Sciatic nerve (tissue), 2 donors: ENCODE measurements at places on chromosomes 11 and 22. TPM values are rescaled to one million over a fixed set of nuclear protein-coding genes. Genes with fewer than 3 reads are reported as not detected.
A peak's percentile ranks its signal among the peaks of the same experiment; 100 is the strongest.

CST6 gene
- total RNA-seq: 0.80 TPM

DNA sequence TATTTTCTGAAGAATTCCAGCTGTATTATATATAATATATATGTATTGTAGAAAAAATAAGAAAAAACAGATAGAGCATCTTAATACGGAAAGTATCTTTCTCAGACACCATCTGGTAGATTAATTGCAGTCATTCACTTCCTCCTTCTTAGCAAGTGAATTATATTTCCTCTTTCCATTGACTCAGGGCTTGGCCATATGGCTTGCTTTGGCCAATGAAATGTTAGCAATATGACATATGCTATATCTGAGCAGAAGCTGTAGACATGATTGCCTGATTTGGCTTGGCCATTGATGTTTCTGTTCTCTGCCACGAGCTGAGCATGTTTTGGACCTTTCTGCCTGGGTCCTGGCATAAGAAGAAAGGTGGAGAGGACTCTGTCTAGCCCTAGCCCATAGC, 34.4 kb upstream of the ZBED5 start:
- no peak for DNase-seq

DNA sequence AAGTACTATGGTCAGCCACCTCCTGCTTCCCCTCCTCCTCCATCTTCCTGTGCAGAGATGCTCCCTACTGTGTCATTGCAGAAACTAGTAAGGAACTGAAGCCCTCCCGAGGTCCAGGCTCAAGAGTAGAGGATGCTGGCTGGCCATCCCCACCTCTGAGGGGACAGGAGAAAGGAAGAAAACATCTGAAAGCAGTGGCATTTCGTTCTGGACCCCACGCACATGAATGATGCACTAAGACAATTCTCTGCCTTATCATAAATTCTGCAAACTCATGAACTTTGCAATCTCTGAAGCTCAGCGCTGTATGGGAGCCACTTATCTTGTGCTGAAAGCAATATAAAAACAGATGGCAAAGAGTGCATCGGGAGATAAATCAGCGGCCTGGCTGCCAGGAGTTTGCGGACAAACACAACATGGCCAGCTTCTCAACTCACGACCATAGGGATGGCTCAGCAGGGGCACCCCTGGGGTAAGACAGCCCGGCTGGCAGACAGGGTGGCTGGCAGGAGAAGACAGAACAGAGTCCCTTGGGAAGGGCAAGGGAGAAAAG, 306.4 kb downstream of the NXPE2 start:
- DNase-seq: no peak

HTR3B gene
- not detected for total RNA-seq

- DNase-seq: no peak
Measured at GRCh38 chr11:123841174-123841573, 35.0 kb upstream of the OR6M1 start.

GRCh38 chr11:9138133-9138453, 46.7 kb upstream of the SCUBE2 start:
- no peak for DNase-seq

SYNGR1 gene
- total RNA-seq: 52.9 TPM

GRCh38 chr11:69721106-69721505, 17.3 kb upstream of the FGF19 start:
- DNase-seq: no peak

APOA4 gene
- total RNA-seq: not detected

TMEM126B gene
- 40.5 TPM for total RNA-seq

DNA sequence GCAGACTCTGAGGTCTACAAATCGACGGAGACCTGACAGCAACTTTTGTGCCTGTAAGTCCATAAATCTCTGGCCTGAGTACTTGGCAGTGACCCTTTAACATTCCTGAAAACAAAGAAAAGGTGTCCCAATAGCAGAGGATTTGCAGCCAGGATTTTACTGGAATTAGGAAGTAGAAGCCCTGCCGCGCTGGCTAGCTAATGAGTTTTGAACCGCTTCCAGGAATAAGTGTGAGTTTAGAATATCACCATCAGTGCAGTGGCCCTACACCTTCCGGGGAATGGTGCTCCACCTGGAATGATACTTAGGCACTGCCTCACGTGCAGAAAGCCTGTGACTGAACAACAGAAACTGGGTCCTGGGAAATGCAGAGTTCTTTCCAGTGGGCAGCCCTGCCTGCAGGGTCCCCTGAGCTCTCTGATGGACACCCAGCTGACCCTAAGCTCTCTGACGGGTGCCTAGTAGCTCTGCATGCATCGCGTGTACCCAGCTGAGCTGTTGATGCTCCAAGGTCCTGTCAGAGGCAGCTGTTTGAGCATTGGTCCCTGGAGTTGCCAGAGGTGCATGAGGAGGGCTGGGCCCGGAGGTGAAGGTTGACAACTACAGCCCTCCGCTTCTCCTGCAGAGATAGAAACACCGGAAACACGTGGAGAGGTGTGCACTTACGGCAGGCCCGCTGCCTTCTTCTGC, 380.9 kb downstream of the TBC1D22A start:
- no peak for DNase-seq

DNA sequence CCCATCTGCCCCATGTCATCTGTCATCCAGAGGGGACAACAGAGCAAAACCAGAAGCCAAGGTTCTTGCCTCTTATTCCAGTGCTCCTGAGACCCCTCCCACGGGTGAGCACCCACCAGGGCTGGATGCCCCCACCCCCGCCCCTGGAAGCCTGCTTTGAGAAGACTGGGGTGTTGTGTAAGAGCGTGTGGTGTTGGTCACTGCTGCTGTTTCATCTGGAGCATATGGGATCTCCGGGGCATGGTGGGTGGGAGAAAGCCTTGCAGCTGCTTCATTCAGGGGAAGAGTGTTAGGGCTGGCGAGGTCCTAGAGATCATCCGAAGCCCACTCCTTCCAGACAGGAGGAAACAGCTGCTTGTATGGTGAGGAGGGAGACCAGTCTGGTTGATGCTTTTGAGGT, 54.1 kb downstream of the CHRDL2 start:
- DNase-seq: peak; percentile 15

C11orf24 gene
- 53.2 TPM for total RNA-seq

GRCh38 chr11:69703768-69704507, at the start of gene FGF19:
Gene FGF19 (minus strand): TSS chr11:69704022. CDS start chr11:69703876, 146 bp downstream.
- no peak for DNase-seq

DNA sequence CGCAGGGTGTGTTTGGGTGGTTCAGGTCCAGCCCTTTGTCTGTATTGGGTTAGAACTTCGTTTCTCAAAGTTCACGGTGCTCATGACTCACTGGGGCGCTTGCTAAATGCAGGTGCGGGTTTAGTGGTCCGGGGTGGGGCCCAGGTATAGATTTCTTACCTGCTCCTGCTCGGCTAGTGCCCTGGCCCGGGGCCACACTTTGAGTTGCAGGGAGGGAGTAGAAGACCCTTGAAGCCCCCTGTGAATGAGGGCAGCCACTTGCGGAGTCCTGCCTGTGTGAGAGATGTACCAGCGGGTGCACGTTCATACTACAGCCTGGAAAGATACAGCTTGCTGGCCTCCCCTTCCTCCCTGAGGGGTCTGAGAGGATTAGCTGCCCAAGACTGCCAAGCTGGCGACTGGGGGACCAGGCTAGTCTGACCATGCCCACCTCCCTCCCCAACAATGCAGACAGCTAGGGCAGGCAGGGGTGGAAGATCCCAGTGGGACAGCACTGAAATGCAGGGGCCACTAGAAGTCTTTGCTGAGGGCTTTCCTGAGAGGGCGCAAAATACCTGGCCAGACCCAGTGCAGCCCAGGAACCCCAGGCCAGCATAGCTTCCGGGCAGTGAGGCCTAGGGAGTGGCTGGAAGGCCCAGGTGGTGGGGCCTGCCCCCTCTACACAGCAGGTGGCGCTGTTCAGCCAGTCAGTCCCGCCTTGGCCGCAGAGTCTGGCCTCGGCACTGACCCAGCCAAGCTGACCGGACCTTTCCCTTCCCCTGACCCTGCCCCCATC, 5.1 kb upstream of the MYRF start:
- peak; percentile 89 for DNase-seq

DNA sequence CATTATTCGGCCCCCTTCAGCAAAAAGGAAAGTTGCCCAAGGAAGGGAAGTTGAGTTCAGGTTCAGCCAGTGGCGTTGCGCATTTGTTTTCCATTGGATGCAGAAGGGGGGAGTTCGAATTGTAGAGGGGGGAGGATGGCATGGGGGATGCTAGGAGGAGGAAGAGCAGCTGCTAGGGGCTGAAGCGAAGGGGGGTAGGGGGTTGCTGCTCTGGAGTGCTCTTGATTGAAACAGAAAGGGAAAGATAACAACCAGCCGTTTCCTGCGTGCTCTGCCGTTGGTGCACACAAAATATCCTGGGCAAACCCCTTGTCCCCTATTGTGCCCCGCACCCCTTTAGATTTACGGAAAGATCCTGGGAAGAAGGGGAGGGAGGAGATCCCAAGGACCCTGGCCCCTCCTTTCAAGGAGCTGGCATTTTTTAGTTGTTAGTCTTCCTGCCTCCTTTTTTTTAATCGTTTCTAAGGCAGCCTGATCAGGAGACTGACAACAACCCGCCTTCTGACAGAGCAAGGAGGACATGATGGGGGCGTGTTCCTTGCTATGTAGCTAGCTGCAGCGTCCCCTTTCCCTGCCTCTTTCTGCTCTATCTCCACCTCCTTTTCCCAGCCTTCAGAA, 2.1 kb downstream of the KMT2A start:
- DNase-seq: no peak

GRCh38 chr11:33987975-33988580, 63.5 kb upstream of the CAPRIN1 start:
- peak; percentile 85 for DNase-seq

GRCh38 chr22:27386186-27386585, 415.4 kb downstream of the MN1 start:
- DNase-seq: peak; percentile 30

DNA sequence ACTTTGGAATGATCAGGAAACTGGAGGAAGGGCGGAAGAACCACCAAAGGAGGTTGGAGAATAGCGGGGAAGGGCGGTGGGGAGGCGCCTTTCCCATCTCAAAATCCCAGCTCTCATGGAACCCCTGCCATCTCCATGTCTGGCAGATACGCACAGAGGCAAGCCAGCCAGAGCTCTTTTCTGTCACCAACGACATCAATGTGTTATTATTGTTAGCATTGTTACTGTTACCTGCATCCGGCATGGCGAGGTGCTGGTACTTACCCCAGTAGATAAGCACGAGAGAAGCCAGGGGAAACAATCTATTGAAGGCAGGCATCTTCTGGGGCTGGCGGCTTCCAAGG, 969 bp downstream of the SCN3B start:
- no peak for DNase-seq

DNA sequence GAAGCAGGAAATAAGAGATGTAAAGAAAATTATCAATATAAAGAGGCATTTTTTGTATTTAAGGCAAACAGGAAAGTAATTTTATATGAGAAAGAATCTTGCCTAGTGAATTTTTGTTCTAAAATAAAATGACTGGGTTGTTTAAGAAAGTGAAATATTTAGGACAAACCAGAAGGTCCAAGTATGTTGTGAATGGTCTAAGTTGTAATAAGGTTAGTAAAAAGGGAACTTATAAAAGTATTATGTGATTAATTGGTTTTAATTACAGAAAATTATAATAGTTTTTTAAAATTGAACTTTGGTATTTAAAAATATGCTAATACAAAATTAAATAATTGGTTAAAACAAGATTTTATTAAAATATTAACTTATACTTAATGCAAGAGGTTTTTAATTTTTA, 26.6 kb upstream of the EI24 start:
- no peak for DNase-seq

FAM83F gene
- total RNA-seq: 11.4 TPM

MMP1 gene
- total RNA-seq: 0.22 TPM

SHANK3 gene
- 56.6 TPM for total RNA-seq

GRCh38 chr11:78248191-78248590, 59.5 kb downstream of the USP35 start:
- DNase-seq: no peak

DNA sequence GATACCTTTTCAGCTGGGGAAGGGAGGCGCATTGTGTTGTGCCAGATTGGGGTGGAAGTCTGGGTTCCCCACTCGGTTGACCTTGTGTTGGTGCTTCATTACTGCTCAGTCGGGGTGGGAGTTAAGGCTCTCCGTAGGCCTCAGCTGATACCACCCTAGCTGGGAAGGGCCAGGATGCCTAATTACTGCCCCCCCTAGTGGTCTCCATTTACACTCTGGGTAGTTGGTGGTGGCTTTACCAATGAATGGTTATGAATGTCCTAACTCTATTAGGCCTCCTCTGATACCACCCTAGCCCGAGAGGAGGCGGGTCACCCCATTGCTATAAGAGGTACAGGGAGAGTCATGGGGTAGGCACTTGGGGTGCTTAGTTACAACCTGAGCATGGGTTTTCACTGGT, 27.5 kb upstream of the HIKESHI start:
- no peak for DNase-seq

- no peak for DNase-seq
Measured at GRCh38 chr22:46731246-46732040, 6.6 kb downstream of the CERK start.

CRACR2B gene
- 8.7 TPM for total RNA-seq

DNA sequence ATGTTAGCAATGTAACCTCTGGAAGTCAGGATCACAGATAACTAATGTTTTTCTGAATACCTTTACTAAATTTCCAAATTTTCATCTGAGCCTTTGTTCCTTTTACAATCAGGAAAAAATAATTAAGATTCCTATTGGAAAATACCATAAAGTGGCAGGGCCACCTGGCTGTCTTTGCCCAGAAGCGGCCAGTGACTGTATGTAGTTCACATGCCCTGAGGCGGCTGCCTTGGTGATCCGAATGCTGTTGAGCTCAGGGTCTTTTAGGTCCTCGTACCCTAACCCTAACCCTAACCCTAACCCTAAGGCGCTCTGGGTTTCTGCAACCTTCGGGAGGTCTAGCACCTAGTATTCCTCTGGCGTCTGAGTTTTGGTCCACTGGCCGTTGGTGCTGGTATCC, 8.5 kb upstream of the ARFGAP3 start:
- DNase-seq: no peak

OR8B2 gene
- not detected for total RNA-seq

DNA sequence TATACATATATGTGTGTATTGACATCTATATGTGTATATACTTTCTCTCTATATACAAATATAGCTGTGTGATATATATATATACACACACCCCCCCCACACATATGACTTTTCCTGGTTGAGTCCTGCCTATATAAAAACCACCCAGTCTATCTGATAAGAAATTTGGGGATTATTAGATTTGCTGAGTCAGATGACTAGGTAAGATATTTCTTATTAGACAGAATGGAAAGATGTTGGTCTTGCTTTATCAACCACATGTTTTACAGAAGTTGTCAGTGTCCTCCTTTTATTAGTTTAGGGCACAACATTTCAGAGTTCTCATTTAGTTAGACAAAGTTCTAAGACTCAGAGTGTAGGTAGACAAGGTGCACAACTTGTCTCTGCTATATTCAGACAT, 953.3 kb downstream of the METTL15 start:
- DNase-seq: no peak
